Hematopoietic multipotent progenitor cell treated with erythropoietin and hydrocortisone succinate and interleukin-3 and kit ligand, for 17 days (in vitro differentiated cells): ENCODE measurements at places on chromosomes 7 and 10.
A peak's percentile ranks its signal among the peaks of the same experiment; 100 is the strongest.

DNA sequence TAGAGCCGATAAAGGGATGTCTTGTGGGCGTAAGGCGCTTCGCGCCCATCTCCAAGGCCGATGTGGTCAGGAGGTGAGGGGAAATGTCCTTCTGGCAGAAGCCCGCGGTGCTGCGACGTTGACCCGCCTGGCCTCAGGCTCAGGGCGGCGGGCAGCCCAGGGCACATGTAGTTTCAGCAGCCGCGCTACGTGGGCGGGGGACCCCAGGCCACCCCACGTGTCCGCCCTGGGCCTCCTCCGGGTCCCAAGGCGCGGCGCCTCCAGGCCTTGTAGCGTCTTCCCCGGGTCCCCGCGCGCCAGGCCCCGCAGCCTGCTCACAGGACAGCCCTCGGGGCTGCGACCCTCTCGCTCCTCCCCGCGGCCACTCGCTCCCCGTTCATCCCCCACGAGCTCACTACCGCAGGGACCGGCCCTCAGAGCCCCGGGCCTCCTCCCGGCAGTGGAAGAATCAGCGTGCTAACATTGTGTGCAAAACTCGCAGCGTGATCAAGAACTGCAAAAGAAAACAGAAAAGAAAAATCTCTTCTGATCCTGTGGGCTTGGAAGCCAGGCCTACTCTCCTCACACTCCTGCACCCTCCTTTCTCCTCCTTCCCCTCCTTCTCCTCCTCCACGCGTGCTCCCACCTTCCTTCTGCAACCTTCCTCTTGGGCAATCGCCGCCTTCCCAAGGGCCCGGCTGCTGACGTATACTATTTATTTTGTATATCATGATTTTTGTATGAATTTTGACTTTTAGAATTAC, 4.4 kb upstream of the TBX20 start:
- DNase-seq: no peak

- no peak for DNase-seq
Measured at GRCh38 chr7:4235596-4235995, 446.5 kb upstream of the FOXK1 start.

DNA sequence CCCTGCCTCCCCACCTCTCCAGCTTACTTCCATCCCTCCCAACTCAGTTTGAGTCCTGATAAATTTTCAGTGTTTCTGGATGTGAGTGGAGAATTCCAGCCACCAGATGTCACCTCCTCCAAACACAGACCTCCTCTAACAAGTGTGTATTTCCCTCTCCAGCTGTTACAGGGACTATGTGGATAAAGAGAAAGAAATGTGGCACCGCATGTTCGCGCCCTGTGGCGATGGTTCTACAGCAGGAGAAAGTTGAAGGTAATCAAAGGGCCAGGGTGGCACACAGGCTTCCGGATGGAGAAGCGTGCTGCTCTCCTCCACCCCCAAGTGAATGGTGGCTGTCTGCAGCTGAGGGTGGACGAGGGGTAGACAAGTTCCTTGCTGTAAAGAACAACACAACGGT, 14.7 kb downstream of the FKBP6 start:
- DNase-seq: no peak

GRCh38 chr7:89757910-89758309, 396.4 kb upstream of the STEAP1 start:
- DNase-seq: no peak

DNA sequence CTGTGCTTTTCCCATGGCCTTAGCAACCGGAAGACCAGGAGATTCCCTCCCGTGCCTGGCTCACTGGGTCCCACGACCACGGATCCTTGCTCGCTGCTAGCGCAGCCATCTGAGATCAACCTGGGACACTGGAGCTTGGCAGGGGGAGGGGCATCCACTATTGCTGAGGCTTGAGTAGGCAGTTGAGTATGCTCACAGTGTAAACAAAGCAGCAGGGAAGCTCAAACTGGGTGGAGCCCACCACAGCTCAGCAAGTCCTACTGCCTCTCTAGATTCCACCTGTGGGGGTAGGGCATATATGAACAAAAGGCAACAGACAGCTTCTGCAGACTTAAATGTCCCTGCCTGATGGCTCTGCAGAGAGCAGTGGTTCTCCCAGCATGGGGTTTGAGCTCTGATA, 697.0 kb downstream of the SORCS1 start:
- DNase-seq: no peak

DNA sequence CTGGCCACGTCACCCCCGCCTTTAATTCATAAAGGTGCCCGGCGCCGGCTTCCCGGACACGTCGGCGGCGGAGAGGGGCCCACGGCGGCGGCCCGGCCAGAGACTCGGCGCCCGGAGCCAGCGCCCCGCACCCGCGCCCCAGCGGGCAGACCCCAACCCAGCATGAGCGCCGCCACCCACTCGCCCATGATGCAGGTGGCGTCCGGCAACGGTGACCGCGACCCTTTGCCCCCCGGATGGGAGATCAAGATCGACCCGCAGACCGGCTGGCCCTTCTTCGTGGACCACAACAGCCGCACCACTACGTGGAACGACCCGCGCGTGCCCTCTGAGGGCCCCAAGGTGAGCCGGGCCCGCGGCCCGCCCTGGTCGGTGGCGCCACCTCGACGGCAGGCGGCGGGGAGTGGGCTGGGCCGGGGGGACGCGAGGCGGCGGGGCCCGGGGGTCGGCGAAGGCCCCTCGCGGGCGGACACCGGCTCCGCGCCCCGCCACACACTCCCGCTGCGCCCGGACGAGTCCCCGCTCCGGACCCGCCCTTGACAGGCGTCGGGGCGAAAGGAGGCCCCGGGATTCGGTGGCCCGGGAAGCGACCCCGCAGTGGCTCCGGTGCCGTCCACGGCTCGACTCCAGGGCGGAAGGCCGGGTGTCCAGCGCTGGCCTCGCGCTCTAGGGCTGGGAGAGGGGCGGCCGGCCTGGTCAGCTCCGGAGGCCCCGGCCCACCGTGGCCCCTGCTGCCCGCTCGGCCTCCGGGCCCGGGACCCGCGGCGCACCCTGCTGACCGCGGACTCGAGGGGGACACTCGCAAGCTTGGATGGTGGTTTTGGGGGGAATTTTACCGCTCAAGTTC, 557 bp downstream of the BAG3 start:
- DNase-seq: peak; percentile 24

DNA sequence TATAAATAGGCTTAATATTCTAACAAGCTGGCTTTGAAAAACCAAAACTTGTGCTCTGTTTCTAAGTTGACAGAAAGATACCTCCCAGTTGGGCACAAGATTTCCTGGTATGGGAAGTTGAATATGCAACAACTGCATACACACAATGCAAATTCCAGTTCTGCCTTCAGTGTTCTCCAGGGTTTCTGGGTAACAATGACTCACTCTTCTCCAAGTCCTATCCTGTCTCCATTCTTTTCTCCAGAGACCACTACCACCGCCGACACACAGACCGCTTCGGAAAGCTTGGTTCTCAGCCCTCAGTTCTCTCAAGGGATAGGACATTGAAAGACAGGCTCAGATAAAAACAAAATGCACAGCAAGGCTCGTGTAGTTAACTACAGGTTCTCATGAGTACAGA, 12.2 kb downstream of the PDE1C start:
- no peak for DNase-seq

GRCh38 chr7:23234569-23235296, 11.8 kb upstream of the GPNMB start:
- DNase-seq: no peak

- no peak for DNase-seq
Measured at GRCh38 chr7:18517646-18518045, 22.1 kb downstream of the HDAC9 start.
